Eye (tissue), 1 donor: ENCODE measurements at places on chromosomes 2 and 18.

DNA sequence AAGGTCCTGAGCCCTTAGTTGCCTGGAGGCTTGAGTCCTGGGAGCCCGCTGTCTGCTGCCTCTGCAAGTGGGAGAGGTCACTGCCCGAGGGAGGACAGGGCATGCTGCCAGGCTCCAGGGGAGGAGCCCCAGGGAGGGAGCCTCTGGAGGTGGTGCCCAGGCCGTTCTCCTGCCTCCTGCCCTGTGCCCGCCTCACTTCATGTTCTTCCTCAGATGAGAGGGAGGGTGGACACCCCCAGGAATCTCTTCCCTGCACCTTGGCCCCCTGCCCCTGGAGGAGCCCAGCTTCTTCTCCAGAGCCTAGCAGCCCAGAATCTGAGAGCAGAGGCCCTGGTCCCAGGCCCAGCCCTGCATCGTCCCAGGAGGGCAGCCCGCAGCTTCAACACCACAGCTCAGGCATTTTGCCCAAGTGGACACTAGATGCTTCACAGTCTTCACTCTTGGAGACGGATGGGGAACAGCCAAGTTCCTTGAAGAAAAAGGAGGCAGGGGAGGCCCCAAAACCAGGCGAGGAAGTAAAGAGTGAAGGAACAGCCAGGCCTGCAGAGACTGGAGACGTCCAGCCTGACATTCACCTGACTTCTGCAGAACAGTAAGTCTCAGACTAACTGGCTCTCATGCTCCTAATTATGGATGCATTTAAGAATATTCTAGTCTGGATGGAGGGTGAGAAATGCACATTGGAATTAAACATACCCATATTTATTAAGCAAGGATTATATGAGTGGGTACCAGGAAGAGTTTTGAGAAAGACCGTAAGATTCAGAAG, 12.1 kb downstream of the PSD4 start:
- no peak for DNase-seq

GRCh38 chr2:171807119-171807518, 86.9 kb downstream of the SLC25A12 start:
- DNase-seq: no peak

DNA sequence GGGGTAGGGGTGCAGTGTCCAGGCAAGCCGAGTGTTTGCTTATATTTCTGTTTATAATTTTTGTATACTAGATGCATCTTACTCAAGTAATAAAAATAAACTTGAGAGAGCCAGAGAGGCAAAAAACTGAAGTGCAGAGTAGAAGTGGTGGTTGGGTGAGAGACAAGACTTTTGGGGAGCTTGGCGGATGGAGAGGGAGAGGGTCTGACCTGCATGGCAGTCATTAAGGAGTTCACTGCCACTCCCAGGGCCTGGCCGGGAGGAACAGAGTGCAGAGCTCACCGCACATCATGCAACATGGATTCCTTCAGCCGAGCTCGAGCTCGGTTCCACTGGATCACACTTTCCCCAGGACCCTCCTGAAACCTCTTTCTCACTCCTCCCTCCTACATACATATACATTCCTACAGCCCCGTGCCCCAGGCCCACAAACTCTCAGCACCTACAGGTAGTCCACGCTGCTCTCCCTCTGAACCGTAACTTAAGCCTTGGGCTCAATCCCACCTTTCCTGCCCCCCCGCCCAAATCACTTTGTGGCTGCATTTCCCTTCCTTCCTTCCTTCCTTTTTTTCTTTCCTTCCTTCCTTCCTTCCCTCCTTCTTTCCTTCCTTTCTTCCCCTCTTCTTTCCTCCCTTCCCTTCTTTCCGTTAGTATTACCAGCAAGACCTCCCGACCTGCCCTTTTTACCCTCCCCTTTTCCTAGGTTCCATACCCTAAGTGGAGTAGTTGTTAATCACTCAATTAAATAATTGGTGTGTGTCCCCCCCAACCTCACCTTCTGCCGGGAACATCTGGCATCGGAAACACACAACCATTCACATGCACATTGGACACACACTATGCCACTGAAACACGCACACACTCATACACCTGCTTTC, 37.1 kb upstream of the ATP6V1B1 start:
- peak; percentile 53 for DNase-seq

DNA sequence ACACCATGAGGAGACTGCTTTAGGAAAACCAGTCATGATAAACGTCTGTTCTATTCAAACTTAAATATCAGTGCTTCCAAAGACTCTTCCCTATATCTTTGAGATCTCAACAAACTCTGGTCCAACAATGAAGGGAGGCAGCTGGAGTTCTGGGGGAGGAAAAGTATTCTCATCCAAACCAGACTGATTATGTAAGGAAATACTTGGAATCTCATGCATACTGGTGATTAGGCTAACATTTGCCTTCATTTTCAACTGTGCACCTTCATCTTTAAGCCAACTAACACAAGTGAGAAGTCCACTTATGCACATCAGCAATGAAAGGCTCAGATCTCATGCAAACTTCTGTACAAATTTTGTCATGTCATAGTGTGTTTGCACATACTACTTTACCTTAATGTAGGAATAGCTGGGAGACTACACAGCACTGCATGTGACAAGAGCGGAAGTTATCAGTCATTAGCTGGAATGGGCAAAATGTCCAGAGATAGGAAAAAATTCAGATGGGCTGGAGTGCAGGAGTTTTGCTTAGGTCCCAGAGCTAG, 67.5 kb upstream of the STK17B start:
- DNase-seq: no peak

DNA sequence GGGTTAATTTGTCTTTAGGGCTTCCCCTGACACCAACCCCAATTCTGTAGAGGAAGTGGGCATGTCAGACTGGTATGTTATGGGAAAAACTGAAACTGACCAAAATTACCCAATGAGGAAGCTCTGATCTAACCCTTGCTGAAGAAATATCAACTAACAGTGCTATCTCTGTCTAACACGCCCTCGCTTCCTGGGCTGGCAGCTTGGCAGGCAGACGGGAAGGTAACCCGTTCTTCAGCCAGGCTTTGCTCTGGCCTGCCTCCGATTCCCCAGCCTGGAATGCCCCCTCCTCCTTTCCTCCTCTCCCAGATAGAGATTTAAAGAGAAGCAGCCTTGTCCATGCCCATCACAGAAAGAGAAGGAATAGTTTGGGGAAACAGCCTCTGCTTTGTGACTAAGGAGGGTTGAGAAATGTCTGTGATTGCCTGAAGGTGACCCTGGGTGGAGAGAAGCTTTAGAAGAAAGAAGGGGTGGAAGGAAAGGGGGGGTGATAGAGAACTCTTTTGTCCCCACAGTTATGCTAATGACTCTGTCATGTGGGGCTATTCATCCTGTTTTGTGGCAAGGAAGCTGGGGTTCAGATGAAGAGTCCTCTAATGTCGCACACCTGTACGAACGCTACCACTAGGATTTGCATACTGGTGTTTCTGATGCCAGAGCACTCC, 15.4 kb downstream of the HK2 start:
- no peak for DNase-seq

DNA sequence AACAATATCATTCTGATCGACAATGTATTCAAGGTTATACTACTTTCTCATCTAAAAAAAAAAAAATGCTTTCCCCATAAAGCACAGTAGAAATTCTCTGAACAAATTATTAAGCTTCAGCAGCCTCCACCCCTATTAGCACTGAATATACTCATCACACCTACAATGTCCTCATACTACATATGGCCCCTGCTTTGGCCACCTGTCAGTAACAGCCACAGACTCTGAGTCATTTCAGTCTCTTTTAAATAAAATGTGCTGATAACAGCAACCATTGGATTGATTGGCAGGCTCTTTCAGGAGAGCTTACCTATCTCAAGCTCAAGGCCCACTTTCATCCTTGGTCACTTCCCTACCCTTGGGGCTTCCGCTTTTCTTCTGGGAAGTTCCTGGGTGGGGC, 236.7 kb downstream of the TMX3 start:
- no peak for DNase-seq

DNA sequence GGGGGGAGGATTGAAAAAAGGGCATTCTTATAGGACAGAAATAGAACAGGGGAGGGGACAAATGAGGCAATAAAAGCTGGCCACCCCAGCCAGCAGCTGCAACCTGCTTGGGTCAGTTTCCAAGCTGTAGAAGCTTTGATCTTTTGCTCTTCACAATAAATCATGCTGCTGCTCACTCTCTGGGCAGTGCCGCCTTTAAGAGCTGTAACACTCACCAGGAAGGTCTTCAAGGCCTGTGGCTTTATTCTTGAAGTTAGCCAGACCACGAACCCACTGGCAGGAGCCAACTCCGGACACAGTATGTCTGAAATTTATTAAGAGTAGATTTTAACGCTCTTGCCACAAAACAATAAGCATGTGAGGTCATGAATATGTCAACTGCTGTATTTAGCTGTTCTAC, 649.9 kb upstream of the RAB6C start:
- DNase-seq: no peak

- no peak for DNase-seq
These were observed 80.3 kb downstream of the NPAS2 start for GRCh38 chr2:100900156-100900795.

DNA sequence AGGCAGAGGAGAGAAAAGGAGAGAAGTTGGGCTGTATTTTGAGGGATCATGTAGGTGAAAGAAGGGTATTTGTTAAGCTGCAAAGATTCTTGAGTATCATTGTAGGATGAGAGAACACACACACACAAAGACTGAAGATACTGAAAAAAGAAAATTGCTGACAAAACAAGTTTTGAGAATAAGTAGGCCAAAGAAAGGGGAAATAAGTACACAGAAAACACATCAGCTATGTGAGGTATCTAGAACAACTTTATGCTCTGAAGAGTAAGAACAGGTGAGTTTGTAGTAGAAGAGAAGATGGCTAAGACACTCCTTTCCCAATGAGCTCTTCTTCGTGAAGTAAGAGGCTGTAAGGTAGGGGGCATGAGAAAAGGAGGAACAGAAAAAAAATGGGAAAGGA, 28.2 kb downstream of the METTL8 start:
- DNase-seq: no peak

DNA sequence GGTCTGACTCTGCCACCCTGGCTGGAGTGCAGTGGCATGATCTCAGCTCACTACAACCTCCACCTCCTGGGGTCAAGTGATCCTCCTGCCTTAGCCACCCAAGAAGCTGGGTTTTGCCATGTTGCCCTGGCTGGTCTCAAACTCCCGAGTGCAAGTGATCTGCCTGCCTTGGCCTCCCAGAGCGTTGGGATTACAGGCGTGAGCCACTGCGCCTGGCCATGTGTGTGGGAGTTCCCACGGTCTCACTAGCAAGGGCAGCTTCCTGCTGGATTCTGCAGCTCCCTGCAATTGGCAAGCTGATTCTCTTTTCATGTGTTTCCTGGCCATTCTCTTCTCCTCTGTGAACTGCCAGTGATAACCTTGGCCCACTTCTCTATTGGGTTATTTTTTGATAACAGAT, 84.0 kb downstream of the USP40 start:
- no peak for DNase-seq

GRCh38 chr2:146870691-146871090, 974.1 kb upstream of the ACVR2A start:
- no peak for DNase-seq

DNA sequence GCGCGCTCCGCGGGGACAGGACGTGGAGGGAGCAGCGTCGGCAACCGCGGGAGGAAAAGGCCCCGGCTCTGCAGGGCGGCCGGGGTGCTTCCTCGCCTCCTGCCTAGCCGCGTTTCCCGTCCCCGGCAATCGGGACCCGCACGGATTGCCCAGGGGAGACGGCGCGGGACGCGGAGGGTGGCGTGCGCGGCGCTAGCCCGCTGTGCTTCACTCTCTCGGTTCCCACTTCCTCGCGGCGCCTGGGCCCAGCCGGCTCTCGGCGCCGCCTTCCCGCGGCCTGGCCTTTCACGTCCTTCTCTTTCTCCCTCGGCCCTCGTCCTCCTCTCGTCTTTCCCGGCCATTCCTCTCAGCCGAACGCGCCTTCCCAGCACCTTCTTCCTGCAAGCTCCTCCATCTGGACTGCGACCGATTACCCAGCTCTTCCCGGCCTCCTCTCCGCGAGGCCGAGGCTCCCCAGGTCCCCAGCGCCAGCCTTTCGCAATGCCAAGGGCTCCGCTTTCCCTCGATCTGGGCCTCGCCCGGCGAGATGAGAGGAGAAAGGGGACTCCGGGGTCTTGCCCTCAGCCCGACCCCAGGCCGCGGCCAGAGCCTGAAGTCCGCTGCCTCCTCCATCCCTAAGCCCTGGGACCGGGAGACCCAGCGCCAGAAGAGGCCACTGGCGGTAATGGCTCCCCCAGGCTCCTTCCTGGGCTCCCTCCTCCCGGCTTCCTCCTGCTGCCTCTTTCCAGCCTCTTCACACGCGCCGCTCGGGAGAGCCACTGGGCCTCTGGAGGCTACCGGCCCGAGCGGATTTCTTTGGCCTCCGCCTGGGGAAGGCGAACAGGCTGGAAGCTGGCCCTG, 34.3 kb upstream of the ATP6V1B1 start:
- peak; percentile 84 for DNase-seq

DNA sequence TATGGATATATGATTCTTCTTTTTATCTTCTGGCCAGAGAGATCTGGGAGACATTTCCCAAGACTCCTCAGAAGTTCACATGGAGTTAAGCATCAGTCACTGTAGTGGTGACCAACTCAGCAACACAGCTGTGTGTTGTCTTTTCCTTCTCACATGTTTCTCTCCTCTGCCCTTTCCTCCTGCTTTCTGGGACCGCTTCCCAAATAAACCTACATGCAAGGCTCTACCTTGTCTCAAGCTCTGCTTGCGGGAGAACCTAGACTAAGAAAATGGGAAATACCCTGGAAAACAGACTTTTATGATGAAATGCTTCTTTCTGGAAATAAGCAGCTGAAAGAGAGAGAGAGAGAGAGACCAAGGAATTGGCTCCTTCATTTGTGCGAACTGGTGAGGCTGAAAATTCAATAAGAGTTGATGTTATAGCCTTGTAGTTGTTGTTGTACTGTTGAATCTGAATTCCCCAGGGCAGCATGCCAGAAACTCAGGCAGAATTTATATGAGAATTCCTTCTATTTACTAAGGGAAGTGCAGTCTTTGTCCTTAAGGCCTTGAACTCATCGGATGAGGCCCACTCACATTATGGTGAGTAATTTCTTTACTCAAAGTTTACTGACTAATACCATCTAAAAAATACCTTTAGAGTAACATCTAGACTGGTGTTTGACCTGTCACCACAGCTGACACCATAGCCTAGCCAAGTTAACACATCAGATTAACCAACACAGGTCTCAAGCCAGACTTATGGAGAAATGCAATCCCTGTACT, 22.7 kb upstream of the DSC1 start:
- DNase-seq: no peak

- DNase-seq: no peak
These were observed 13.4 kb upstream of the ASB1 start for GRCh38 chr2:238413368-238413767.

- DNase-seq: no peak
These were observed 43.1 kb downstream of the KCTD18 start for GRCh38 chr2:200466425-200467418.

DNA sequence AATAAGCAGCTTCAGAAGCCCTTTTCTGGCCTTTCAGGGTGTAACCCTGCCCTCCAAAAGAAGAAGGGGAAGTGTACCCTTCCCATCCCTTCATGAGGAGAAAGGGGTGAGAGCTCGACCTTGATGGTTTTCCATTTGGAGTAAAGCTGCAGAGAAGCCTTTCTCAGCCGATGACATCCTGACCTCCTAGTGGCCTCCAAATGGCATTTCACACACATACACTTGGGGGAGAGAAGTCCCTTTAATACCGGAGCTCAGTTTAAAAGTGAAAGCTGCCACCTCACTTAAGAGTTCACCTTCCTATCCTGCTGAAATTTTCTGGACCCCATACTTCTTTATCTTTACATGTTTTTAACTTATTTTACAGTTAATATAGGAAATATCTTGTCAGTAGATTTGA, 716.7 kb downstream of the DCDC2C start:
- peak; percentile 42 for DNase-seq

GRCh38 chr2:97870396-97870843, 125.3 kb downstream of the TMEM131 start:
- peak; percentile 50 for DNase-seq

GRCh38 chr2:239187464-239188253, 213.2 kb downstream of the HDAC4 start:
- no peak for DNase-seq

GRCh38 chr2:31353179-31353578, 61.4 kb downstream of the XDH start:
- no peak for DNase-seq
